Neural progenitor cell (in vitro differentiated cells): ENCODE measurements at places on chromosomes 2 and 18. TPM values are rescaled to one million over a fixed set of nuclear protein-coding genes. Genes with fewer than 3 reads are reported as not detected.
A peak's percentile ranks its signal among the peaks of the same experiment; 100 is the strongest.

- H3K4me3 ChIP-seq: no peak overlapping the region
- no peaks in the 10 kb centered on the region for H3K36me3 ChIP-seq
- no peak overlapping the region for H3K27ac ChIP-seq
- H3K27me3 ChIP-seq: no peaks in the 10 kb centered on the region
- DNase-seq: no peak
Observed at GRCh38 chr2:200472853-200473464, 36.9 kb downstream of the KCTD18 start.

GRCh38 chr2:221197225-221197856 lies 374.8 kb downstream of the EPHA4 start:
- H3K36me3 ChIP-seq: no peaks in the 10 kb centered on the region
- DNase-seq: no peak
- H3K4me1 ChIP-seq: peaks cover 8% of the 10 kb centered on the region

DNA sequence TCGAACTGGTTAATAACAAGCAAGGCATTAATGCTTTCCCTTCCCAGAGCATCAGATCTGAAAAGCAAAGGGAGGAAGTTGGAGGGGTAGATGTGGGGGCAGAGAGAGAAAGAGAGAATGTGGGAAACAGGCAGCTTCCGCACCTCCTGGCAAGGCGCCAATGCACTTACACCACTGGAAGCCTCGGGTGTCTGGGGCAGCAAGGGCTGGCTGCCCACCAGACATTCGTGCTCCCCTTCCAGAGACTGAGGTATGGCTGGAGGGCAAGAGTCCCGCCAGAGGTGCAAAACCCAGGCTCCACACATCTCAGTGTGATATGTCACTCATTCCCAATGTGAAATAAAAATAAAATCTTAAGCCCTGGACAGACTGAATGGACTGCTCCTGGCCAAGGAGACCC lies 46.4 kb downstream of the TEX51 start:
- H3K4me3 ChIP-seq: no peak overlapping the region
- DNase-seq: no peak
- peaks cover 5% of the 10 kb centered on the region for H3K4me1 ChIP-seq
- H3K27ac ChIP-seq: no peak overlapping the region
- H3K36me3 ChIP-seq: no peaks in the 10 kb centered on the region

DNA sequence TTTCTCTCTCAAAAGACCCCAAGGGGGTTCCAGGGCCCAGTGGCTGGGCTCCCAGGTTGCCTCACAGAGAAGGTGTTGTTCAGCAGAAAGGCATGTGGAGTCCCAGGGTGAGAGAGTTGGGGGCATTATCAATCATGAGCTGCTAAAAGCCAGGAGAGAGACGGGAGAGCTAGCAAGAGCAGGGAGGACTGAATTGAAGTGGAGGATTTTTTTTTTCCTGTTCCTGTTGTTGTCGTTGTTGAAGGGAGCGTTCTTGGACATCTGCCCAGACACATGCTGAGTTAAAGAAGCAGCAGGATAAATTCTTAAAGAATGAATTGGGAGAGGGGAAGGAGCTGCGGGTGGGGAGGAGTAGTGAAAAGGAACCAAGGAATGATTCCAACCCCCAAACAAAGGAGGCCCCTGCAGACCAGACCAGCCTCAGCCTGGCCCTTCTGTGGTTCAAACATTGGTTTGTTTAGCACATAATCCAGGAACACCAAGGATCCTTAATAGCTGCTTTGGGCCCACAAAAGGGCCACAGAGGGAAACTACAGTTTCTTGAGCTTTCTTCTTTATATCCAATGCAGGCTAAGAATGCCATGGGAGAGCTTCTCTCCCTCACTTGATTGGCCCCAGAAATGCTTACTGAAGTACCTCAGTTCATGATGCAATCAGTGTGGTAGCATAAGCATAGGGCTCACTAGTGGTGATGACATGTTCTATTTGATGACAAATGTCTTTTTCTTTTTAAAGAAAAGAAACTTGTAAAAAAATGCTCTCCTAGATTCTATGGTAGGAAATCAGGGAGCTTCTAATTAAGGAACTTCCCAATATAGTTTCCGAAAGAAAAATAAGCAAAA lies 146.0 kb downstream of the SETBP1 start:
- peak overlapping the region; percentile 90 for H3K27ac ChIP-seq
- peaks cover 65% of the 10 kb centered on the region for H3K4me1 ChIP-seq
- DNase-seq: peak; percentile 77
- H3K27me3 ChIP-seq: no peaks in the 10 kb centered on the region

- H3K4me3 ChIP-seq: no peak overlapping the region
- H3K27ac ChIP-seq: no peak overlapping the region
- DNase-seq: no peak
- H3K36me3 ChIP-seq: no peaks in the 10 kb centered on the region
Observed at GRCh38 chr2:201953396-201953795, 80.3 kb upstream of the FZD7 start.

GRCh38 chr2:143686585-143687164 lies 557.5 kb downstream of the ARHGAP15 start:
- no peak overlapping the region for H3K27ac ChIP-seq
- peak; percentile 57 for DNase-seq
- H3K4me3 ChIP-seq: no peak overlapping the region
- no peaks in the 10 kb centered on the region for H3K36me3 ChIP-seq
- no peaks in the 10 kb centered on the region for H3K27me3 ChIP-seq

DNA sequence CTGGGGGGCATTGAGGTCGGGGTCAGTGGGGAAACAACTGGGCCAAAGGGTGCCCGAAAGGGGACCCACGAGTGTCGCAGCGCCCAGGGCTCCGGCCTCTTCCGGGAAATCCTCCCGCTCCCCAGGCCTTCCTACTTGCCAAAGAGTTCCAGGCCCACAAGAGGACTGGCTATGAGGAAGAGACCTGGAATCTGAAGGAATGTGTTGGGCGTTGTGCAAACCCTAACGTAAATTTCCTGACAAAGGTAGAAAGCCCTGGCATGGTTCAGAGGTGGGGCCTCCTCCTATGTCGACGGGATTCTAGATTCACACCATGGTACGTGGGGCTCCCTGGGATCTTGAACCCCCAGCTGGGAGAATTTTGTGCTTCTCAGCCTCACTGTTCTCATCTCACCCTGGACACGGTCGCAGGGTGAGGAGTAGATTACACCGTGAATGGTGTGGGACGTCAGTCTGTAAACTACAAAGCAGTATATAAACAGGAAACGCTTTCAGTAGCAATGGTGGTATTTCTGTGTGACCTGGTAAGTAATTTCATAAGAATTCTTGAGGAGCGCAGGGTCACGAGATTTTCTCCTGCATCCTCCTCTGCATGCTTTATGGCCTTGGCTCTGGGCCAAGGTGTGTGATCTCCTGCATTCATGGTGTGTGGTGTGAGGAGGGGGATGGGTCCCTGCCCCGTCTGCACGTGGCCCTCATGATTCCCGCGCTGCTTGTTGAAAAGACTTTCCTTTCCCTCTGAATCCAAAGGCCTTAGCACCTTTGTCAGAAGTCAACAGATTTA lies 868 bp downstream of the HSBP1L1 start:
- no peak overlapping the region for H3K27ac ChIP-seq
- peaks cover 18% of the 10 kb centered on the region for H3K4me1 ChIP-seq
- H3K4me3 ChIP-seq: peak overlapping the region; percentile 60
- no peak for DNase-seq

DNA sequence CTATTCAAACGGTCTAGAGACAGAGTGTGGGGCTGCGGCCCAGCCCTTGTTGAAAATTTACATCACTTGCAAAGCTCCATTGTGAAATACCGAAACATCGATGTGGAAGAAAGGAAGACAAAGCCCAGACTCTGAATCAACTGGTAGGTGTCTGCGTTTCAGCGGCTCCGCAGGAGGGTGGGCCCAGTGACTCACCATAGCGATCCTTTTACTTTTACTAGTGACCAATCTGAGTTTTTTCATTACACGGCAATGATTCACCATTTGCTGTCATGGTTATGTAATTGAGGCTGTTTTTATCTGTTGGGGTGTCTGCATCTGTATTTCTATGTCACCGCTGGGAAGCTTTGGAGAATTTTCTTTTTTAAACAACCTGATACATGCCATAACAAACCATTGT lies 66.6 kb upstream of the ODC1 start:
- no peaks in the 10 kb centered on the region for H3K4me1 ChIP-seq
- H3K4me3 ChIP-seq: no peak overlapping the region
- no peak overlapping the region for H3K27ac ChIP-seq
- no peak for DNase-seq

- no peaks in the 10 kb centered on the region for H3K4me1 ChIP-seq
- H3K4me3 ChIP-seq: no peak overlapping the region
- H3K36me3 ChIP-seq: no peaks in the 10 kb centered on the region
- peak; percentile 58 for DNase-seq
Observed at GRCh38 chr2:17646081-17646554, 105.6 kb downstream of the VSNL1 start.

GRCh38 chr2:37610638-37611289 lies 60.7 kb downstream of the CDC42EP3 start:
- H3K27me3 ChIP-seq: no peaks in the 10 kb centered on the region
- DNase-seq: no peak
- no peaks in the 10 kb centered on the region for H3K4me1 ChIP-seq
- no peaks in the 10 kb centered on the region for H3K36me3 ChIP-seq
- no peak overlapping the region for H3K4me3 ChIP-seq

DNA sequence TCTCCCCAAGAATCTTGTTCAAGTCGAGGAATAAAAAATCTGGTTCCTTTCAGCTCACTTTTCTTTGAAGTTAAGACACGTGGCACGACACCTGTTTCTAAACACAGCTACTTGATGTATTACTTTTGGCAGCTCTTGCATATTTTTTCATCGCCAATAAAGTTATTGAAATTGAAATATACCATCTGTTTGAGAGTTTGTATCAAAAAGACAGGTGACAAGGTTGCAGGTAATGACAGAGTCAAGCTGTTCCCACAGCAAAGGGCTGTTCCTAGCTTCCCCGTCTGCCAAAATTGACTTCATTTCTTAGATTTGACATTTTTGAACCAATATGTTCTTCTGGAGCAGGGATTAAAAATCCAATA lies 5.5 kb upstream of the GPR45 start:
- no peak for DNase-seq
- H3K4me3 ChIP-seq: no peak overlapping the region
- no peaks in the 10 kb centered on the region for H3K36me3 ChIP-seq
- peaks cover 15% of the 10 kb centered on the region for H3K27me3 ChIP-seq
- no peak overlapping the region for H3K27ac ChIP-seq
- peaks cover 1% of the 10 kb centered on the region for H3K4me1 ChIP-seq

GRCh38 chr2:181141676-181142075 lies 161.3 kb downstream of the UBE2E3 start:
- H3K27ac ChIP-seq: no peak overlapping the region
- H3K4me3 ChIP-seq: no peak overlapping the region
- no peaks in the 10 kb centered on the region for H3K4me1 ChIP-seq
- DNase-seq: no peak
- no peaks in the 10 kb centered on the region for H3K36me3 ChIP-seq
- H3K27me3 ChIP-seq: no peaks in the 10 kb centered on the region

BOK gene
- 2.0 and 5.5 TPM in 2 replicates for total RNA-seq

- no peaks in the 10 kb centered on the region for H3K27me3 ChIP-seq
- H3K4me1 ChIP-seq: no peaks in the 10 kb centered on the region
- H3K4me3 ChIP-seq: no peak overlapping the region
- no peak for DNase-seq
- no peaks in the 10 kb centered on the region for H3K36me3 ChIP-seq
Observed at GRCh38 chr2:45707006-45707405, 55.5 kb downstream of the PRKCE start.

DNA sequence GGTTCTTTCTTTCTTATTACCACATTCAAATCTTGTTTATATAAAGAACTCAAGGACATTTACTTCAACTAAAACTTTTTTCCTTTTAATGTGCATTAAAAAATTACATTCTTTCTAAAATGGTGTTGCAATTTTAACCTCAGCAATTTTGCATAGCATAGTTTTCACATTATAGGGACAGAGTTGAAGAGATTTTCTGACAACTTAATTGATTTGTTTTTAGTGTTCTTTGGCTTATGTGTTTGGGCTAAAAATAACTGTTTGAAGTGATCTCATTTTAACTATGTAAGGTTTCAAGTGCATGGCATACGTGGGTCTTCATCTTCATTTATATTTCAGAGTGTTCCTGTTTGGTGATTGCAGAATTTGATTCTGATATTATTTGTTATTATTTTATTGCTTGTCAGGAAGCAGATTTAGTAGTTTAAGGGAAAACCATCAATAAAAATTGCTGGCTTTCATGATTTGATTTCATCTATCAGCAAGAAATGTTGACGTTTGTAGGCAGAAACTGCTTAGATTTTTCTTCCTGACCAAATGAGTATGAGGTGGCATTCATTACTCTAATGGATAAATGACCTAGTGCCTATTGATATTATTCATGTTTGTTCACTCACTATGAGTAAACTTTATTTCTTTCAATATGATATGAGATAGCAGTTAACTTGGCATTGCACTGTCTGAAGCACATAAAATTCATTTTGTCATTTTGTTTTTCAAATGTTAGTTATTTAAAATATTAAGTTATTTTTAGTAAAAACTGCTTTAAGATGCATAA lies 398.4 kb downstream of the NUP35 start:
- H3K27ac ChIP-seq: no peak overlapping the region
- H3K4me1 ChIP-seq: no peaks in the 10 kb centered on the region
